WTC11 (cell line): ENCODE measurements at places on chromosomes 3 and 15.

DNA sequence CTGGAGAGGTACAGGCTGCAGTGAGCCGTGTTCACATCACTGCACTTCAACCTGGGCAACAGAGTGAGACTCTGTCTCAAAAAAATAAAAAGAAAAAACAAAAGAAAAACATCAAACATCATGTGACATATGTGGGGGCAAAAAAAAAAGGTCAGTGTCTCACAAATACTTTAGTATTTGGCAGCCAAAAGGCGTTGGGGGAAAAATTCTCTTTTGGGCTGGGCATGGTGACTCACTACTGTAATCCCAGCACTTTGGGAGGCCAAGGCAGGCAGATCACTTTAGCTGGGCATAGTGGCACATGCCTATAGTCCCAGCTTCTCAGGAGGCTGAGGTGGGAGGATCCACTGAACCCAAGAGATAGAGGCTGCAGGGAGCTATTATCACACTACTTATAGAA, 47.6 kb downstream of the TMCC1 start:
- DNase-seq: no peak

DNA sequence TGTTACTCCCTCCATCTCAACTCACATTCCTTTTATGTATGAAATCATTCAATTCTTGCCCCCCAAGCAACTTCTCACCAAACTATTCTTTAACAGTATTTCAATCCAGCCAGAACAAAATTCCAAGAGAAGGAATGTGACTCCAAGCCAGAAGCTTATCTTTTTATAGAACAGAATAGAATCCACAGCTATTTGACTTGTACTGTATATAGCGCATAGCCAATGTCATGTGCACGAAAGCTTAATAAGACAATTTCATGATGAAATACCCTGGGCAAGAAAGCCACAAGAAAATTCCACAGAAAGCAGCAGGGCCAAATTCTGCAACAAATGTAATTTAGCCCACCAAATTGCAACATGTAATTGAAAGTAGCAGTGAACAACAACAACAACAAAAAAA, 127.6 kb upstream of the UBE2E2 start:
- no peak for DNase-seq

GRCh38 chr3:187997490-187997889, 156.5 kb upstream of the LPP start:
- no peak for DNase-seq

DNA sequence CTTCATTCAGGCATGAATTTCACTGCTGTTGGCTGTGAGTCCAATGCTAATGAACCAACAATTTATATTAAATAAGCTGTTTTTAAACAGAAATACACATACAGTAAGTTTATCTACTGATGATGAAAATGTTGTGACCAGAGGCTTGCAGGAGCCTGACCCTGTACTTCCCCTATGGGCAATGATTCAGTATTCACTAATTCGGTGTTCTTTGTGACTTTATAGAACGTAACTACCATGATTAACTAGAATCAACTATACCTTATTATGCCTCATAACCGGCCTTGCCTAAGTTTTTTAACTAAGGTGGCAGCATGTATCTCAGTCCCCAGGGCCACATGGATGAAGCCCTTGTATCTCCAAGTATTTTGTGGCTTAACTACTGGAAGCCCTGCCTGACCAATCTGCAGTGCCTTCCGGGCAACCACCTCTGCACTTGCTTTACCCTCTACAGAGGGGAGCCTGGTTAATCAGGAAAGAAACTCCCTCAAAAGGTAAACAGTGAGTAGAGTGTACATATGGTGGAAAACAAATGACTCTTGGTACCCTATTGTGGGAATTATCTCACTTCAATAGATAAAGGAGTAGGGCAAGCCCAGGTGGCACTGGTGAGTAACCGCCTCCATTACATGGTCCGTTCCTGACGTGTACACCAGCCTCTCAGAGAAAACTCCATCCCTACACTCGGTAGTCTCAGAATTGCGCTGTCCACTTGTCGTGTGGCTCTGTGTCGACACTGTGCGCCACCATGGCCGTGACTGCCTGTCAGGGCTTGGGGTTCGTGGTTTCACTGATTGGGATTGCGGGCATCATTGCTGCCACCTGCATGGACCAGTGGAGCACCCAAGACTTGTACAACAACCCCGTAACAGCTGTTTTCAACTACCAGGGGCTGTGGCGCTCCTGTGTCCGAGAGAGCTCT, 11.6 kb upstream of the CLDN18 start:
- no peak for DNase-seq

DNA sequence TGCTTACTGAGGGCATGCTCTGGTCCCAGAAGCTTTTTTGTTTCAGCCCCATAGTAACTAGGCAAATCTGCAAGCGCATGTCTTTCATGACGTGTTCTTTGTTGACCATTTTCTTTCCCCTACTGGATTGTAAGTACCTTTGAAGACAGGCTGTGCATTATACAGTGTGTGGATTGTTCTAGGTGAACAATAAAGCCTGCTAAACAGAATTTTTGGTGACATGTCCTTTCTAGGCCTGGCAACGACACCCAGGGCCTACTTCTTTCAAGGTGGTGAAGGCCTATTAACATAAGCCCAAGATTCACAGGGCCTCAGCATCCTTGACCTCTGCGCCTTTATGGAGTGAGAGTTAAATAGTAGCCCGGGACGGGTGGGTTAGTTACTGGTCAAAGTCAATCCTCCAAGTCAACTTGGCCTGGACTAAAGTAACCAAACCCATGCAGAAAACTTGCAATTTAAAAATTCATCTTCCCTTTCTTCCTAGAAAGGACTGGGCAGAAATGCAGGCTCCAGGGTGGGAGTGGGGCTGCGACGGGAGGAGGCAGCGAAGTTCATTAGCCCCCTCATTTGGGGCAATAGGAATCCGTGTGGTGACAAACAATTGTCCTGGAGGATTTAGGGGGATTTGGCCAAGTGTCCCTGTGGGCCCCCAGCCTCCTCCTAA, 37.6 kb upstream of the TRIM71 start:
- DNase-seq: no peak

DNA sequence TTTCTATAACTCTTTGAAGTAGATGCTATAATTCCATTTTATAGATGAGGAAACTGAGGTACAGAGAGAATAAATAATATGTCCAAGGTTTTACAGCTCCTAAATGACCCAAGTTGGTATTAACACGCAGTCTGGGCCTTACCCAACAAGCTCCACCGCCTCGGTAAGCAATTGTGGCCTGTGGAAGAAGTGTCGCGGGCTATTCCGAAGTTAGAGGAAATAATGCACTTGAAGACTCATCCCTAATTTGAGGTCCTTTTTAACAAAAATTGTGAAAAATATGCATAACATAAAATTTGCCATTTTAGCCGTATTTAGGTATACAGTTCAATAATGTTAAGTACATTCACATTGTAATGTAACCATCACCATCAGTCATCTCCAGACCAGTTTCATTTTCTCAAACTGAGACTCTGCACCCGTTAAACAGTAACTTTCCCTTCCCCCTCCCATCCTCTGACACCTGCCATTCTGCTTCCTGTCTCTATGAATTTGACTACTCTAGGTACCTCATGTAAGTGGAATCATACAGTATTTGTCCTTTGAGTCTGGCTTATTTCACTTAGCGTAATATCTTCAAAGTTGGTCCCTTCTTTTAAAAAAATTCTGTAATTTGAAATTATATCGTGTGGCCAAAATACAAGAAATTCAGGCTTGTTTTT, 18.2 kb downstream of the IDH3A start:
- DNase-seq: no peak

DNA sequence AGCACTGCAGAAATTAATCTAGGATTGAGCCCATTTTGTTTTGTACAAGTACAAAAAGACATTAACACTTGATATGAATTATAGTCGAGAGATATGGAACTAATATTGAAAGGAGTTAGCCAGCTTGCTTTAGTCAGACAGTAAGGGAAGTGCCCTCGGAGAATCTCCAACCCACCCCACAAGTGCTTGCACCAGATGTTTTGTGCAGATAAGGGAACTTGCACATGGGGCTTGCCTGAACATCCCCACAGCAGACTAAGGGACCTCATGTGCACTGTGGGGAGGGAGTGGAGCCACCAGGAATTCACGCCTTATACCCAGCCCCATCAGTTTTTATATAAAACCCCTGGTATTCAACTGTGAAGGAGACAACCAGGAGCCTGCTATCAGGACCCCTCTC, 122.3 kb downstream of the EFHB start:
- no peak for DNase-seq

DNA sequence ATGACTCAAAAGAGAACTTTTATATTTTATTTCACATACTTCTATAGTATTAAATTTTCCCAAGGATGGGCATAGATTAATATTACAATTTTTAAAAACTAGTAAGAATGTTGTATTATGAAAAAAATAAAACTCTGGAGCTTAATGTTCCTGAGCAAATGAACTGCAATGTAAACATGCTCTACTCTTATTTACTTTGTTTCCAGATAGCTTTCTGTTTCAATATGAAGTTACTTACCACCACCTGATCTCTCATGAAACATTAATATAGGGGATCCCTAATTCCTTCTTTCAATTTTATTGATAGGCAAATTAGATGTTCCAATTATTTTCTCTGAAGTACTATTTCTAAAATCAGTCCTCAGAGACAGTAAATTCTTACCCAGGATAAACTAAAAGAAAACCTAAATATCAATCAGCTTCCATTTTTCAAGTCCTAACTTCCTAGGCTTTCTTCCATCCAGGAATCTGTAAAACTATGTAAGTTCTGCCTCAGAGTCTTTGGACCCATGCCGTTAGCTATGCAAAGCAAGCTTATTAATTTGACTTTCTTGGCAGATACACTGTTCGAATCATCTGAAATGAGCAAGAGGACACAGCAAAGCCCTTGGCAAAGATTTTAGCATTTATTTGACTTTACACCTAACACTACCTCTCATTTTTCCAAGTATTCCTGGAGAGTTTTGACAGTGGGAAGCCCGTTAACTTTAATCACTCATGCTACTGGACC, 93.2 kb downstream of the PLCH1 start:
- DNase-seq: no peak

- no peak for DNase-seq
These were observed 204.6 kb downstream of the ZIC1 start for GRCh38 chr3:147613725-147614124.

GRCh38 chr3:105145511-105145910, 221.2 kb upstream of the ALCAM start:
- DNase-seq: no peak

DNA sequence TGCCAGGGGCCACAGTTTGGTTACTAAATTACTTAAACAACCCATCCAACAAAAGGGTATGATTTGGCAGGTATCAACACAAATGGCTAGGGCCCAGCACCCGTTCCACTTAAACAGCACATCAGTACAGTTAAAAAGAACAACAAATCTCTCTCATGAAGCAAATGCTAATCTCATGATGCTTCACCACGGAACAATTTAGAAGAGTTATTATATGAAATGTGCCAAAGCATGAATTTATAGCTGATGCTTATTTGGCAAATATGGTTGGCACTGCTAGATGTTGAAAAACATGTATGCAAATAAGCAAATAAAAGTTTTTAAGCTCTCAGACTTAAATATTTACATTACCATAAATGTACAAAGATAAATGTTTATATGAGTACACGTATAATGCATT, 2.3 kb downstream of the PEAK1 start:
- no peak for DNase-seq

DNA sequence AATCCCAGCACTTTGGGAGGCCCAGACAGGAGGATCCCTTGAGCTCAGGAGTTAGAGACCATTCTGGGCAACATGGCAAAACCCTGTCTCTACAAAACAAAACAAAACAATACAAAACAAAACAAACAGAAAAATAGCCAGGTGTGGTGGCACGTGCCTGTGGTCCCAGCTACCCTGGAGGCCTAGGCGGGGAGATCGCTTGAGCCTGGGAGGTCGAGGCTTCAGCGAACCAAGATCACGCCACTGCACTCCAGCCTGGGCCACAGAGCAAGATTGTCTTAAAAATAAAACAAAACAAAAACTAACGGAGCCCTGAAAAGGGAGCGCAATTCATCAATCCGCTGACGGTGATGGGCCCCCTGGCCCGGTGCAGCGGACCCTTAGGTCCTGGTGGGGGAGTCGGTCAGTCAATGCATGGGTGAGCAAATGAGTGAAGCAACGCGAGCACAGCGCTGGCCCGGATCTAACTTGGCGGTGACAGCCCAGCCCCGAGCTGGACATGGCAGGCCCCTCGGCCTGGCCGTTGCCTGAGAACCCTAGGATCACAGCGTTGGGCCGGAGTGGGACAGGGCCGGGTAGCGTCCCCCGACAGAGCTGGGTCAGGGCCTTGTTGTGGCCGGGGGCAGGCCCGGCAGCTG, 52.4 kb upstream of the BLM start:
- DNase-seq: no peak

- no peak for DNase-seq
These were observed 157.1 kb upstream of the DPH6 start for GRCh38 chr15:35702946-35703495.

- DNase-seq: no peak
These were observed 39.2 kb upstream of the EPHB1 start for GRCh38 chr3:134755821-134756220.

- DNase-seq: no peak
These were observed 192.9 kb upstream of the EIF1B start for GRCh38 chr3:40116478-40117177.

- DNase-seq: no peak
These were observed 17.4 kb upstream of the KCNMB2 start for GRCh38 chr3:178518660-178519396.

GRCh38 chr15:70234256-70234905, 136.7 kb upstream of the TLE3 start:
- DNase-seq: no peak

DNA sequence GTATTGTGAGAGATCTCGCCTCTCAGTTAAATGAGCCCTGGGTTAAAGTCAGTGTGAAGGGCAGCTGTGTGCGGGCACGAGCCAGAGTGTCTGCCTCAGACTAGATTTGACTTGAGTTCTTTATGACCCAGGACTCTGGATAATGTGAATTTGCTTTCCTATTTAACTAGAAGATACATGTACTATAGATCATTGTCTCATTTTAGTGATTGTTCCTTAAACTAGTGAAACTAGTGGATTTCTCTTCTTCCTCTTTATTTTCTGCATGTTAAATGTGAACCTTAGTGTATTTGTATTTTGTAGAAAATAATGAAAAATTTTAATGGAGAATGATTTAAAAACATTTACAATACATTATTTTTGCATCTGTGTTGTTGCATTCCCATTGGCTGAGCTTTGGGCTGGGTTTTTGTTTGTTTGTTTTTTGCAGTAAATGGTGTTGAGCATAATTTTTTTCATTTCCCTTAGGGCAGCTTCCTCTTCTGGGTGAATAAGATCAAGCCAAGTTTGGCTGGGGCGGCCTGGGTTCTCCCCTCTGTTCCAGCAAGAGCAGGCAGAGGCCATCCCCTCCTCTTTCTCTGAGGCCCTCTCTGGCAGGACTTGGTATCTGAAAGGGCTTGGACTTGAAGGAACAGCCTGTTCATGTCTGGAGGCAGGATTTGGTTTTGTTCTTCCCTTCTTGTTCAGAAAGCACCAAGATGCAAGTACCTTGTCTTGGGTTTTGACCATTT, 15.0 kb downstream of the GCSAM start:
- no peak for DNase-seq
